ENCODE measurements at places on chromosomes 16 and 17.

- peaks cover 51% of the 10 kb centered on the region for H3K36me3 ChIP-seq
- H3K27ac ChIP-seq = peak overlapping the region; percentile 88
- DNase-seq = peak; percentile 83
- H3K4me1 ChIP-seq = peaks cover 59% of the 10 kb centered on the region
Observed at GRCh38 chr17:8225813-8226535, 15.6 kb upstream of the AURKB start.

- no peaks in the 10 kb centered on the region for H3K4me1 ChIP-seq
- DNase-seq = no peak
- H3K36me3 ChIP-seq = no peaks in the 10 kb centered on the region
- H3K27ac ChIP-seq = no peak overlapping the region
Observed at GRCh38 chr16:49055824-49056545, 225.7 kb downstream of the CBLN1 start.

DNA sequence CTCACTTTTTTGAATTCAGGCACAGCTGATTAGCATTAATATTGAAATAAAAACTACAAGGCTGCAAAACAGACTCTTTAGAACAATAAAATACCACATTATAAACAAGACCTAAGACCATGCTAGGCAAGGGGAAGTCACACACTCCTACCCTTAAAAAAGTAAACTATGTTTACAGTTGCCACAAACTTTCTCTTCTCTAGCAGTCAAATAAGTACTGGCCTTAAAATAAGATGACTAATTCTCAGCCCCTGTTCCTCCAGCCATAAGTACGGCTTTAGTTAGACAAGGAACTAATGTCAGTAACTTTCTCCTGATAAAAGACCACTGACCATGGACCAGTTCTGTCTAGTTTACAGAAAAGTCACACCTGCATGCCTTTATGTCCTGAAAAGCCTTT is 19.5 kb upstream of the CPHXL start:
- no peaks in the 10 kb centered on the region for H3K4me1 ChIP-seq
- H3K27me3 ChIP-seq = peaks cover 20% of the 10 kb centered on the region
- H3K27ac ChIP-seq = no peak overlapping the region

DNA sequence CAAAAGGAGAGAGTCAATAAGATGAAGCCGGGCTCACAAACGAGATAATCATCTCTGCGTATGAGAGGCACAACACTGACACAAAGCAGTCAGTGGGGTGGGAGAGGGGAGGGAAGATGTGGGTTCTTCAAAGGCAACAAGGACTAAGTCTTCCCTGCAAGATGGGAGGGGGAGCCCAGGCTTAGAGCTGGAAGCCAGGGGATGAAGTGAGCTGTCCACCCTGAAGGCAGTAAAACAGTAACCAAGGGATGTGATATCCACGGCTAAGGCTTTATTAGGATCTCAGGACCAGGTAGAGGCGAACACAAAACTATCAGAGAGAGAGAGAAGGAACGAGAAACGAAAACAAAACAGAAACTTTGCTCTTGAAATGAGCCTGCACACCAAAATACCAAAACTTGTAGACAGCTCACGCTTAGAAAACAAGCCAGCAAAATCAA is 115.9 kb downstream of the DYNLRB2 start:
- peak overlapping the region; percentile 98 for H3K27ac ChIP-seq
- peak overlapping the region; percentile 80 for H3K4me3 ChIP-seq
- H3K27me3 ChIP-seq = no peaks in the 10 kb centered on the region
- DNase-seq = peak; percentile 74
- peaks cover 56% of the 10 kb centered on the region for H3K36me3 ChIP-seq
- peaks cover 46% of the 10 kb centered on the region for H3K4me1 ChIP-seq

DNA sequence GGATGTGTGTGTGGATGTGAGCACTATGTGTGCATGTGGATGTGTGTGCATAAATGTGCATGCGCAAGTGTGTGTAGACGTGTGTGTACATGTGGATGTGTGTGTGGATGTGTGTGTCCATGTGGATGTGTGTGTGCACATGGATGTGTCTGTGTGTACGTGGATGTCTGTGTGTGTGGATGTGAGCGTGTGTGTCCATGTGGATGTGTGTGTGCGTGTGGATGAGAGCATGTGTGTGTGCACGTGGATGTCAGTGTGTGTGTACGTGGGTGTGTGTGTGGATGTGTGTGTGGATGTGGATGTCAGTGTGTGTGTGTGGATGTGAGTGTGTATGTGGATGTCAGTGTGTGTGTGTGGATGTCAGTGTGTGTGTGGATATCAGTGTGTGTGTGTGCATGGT is 63.6 kb upstream of the DOC2B start:
- H3K27ac ChIP-seq = no peak overlapping the region
- DNase-seq = no peak
- no peaks in the 10 kb centered on the region for H3K4me1 ChIP-seq
- H3K27me3 ChIP-seq = no peaks in the 10 kb centered on the region
- no peak overlapping the region for H3K4me3 ChIP-seq
- H3K36me3 ChIP-seq = no peaks in the 10 kb centered on the region

DNA sequence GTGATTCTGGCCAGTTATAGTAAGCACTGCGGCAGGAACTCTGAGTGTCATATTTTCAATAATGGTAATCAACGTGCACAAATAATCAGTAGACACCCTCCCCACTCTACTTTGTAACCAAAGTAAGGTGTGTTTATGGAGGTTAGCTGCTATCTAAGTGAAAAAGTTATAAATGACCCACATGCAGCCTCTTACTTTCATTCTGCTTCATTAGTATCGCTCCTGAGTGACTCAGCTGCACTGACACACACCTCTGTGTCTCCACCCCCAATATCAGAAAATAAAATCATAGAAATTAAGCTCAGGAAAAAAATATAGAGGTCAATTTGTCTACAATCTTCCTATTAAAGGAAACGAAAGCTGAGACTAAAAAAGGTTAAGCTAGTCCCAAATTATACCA is 64.1 kb upstream of the TRAP1 start:
- H3K4me3 ChIP-seq = no peak overlapping the region
- H3K27ac ChIP-seq = no peak overlapping the region
- DNase-seq = no peak
- peaks cover 3% of the 10 kb centered on the region for H3K4me1 ChIP-seq
- no peaks in the 10 kb centered on the region for H3K27me3 ChIP-seq

- DNase-seq = no peak
- no peak overlapping the region for H3K4me3 ChIP-seq
- H3K4me1 ChIP-seq = peaks cover 44% of the 10 kb centered on the region
- no peak overlapping the region for H3K27ac ChIP-seq
- H3K27me3 ChIP-seq = no peaks in the 10 kb centered on the region
- no peaks in the 10 kb centered on the region for H3K36me3 ChIP-seq
Observed at GRCh38 chr16:3857189-3858043, 23.1 kb downstream of the CREBBP start.

DNA sequence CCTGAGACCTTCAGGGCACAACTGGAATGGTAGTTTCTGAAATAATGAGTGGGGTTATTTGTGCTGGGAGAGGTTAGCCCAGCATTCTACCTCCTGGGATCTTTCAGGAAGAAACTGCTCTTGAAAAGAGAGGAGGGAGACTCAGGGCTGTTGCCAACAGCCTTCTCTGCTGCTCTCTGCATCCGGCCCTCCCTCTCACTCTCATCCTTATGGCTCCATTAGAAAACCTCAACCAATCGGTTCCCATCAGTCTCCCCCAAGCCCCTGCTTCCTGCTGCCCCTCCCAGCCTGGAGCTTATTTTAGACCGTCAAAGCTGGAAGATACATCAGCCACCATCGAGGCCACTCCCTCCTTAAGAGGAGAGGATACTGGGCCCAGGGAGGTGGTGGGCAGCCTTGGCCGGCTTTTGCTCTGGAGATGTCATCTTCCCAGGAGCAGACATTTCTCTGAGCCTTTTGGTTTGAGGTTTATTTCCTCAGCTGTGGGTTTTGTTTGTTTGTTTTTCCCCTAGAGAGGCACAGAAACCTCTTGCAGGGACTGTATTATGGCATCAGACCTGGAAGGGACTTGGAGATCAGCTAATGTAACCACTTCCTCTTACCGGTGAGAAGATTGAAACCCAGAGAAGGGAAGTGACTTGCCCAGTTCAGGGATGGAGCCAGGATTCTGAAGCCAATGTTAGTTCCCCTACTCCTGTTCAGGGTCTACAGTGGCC is 2.7 kb downstream of the MPRIP start:
- H3K4me3 ChIP-seq = peak overlapping the region; percentile 97
- DNase-seq = no peak
- H3K27ac ChIP-seq = peak overlapping the region; percentile 84
- H3K27me3 ChIP-seq = no peaks in the 10 kb centered on the region

- no peaks in the 10 kb centered on the region for H3K27me3 ChIP-seq
- H3K27ac ChIP-seq = peak overlapping the region; percentile 41
- H3K4me3 ChIP-seq = peak overlapping the region; percentile 13
- peaks cover 17% of the 10 kb centered on the region for H3K4me1 ChIP-seq
- DNase-seq = no peak
Observed at GRCh38 chr17:9241371-9241712, 220.0 kb downstream of the NTN1 start.

DNA sequence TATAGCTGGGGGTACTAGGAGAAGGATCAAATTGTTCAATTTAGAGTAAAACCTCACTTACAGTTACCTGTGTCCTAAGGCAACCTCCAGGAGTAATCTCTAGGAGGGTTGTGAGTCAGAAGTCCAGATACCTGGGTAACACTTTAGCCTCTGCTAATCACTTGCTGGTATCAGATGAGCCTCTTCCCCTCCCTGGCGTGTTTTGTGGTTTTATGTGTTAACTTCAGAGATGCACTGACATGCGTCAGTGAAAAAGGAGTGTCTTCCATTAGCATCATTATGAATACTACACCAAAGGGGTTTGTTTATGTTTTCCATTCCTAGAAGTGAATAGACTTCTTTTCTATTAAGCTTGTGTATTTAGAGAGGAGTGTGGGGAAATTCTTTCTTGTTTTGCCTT is 208.2 kb downstream of the FTO start:
- no peaks in the 10 kb centered on the region for H3K27me3 ChIP-seq
- peak; percentile 30 for DNase-seq
- H3K27ac ChIP-seq = no peak overlapping the region

- H3K27me3 ChIP-seq = peaks cover 46% of the 10 kb centered on the region
- H3K4me3 ChIP-seq = no peak overlapping the region
- H3K36me3 ChIP-seq = no peaks in the 10 kb centered on the region
- H3K27ac ChIP-seq = no peak overlapping the region
- H3K4me1 ChIP-seq = no peaks in the 10 kb centered on the region
Observed at GRCh38 chr16:86930663-86931373, 352.5 kb downstream of the FOXL1 start.

- no peak overlapping the region for H3K4me3 ChIP-seq
- H3K27me3 ChIP-seq = no peaks in the 10 kb centered on the region
- peaks cover 2% of the 10 kb centered on the region for H3K36me3 ChIP-seq
- peaks cover 84% of the 10 kb centered on the region for H3K4me1 ChIP-seq
Observed at GRCh38 chr16:8952281-8952751, 11.4 kb downstream of the USP7 start.

DNA sequence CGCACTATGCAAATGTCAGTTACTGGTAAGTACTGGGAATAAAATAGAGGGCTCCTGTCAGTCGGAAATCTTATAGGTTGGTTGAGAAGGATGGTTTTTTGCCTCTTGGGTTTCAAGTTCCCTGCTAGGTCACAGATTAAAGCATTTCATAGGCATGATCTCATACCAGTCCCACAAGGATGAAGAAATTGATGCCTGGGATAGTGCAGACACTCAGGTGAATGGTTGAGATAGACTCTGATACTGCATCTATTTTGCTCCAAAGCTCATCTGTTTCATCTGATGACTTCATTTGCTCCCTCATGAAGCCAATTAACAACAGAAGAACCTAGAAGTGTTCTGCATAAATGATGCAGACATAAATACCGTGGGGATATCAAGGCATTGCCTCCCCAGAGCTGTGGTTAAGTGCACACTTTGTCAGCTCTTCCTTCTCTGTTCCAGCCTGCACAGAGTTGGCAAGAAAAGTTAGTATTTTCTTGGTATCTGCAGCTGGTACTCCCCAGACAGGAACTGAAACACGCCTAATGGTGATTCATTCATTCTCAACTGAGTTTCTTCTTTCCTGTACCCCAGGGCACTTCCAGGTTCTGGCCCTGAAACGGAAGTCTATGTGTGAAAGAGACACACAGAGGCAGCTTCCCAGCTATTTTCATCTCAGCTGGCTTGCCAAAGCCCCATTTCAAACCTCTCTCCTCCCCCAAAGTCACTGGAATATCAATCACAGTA is 418.3 kb upstream of the SALL1 start:
- no peak overlapping the region for H3K4me3 ChIP-seq
- H3K27me3 ChIP-seq = no peaks in the 10 kb centered on the region
- no peaks in the 10 kb centered on the region for H3K4me1 ChIP-seq
- no peak overlapping the region for H3K27ac ChIP-seq
- H3K36me3 ChIP-seq = no peaks in the 10 kb centered on the region

DNA sequence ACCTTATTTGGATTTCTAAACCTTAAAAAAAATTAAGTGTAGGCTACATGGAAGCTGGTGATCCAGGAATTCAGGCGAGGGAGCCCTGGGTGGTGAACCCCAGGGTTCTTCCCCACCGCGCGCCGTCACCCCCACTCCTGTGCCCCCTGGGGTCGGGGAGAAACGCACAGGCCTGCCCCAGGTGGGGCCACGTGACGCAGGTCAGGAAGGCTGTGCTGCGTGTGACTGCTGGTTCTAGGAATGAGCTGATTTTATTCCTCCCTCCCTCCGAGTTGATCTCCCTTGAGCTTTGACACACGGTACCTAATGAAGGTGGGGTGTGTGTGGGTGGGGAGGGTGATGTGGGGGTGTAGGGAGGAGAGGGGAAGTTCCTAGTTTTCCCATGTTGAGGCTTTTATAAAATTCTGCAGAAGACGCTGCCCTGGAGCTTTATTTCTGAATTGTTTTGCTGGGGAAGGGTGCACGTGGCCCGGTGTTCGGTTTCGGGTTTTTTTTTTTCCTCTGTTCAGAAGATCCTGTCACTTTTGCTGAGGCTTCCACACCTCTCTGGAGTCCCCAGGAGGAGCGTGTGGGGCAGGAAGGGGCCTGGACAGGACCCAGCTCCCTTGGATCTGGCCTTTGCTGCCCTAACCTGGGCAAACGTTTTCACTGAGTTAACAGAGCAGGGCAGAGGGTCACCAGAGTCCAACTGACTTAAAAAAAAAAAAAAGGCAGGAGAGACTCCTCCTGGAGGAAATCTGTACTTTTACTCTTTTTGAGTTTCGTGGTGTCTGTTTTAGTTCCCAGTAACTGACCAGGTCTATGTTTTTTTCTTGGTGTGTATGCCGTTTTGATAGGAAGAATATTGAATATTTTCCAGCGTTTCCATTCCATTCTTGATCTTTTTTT is 55.8 kb upstream of the GSE1 start:
- peaks cover 37% of the 10 kb centered on the region for H3K4me1 ChIP-seq
- DNase-seq = no peak
- H3K36me3 ChIP-seq = no peaks in the 10 kb centered on the region
- peaks cover 3% of the 10 kb centered on the region for H3K27me3 ChIP-seq
- peak overlapping the region; percentile 86 for H3K27ac ChIP-seq
- H3K4me3 ChIP-seq = peak overlapping the region; percentile 91

- H3K4me1 ChIP-seq = peaks cover 40% of the 10 kb centered on the region
- peak overlapping the region; percentile 82 for H3K4me3 ChIP-seq
- DNase-seq = peak; percentile 57
- H3K36me3 ChIP-seq = peaks cover 12% of the 10 kb centered on the region
- no peaks in the 10 kb centered on the region for H3K27me3 ChIP-seq
- peak overlapping the region; percentile 83 for H3K27ac ChIP-seq
Observed at GRCh38 chr16:88570691-88571092, 489 bp downstream of the ZC3H18 start.

All from activated CD4-positive, alpha-beta T cell treated with anti-CD3 and anti-CD28 coated beads, Interleukin-2, amount 10 ng/mL, durations not matched to agents 7 days and 5 days (primary cell).